ENCODE measurements at places on chromosomes 11 and 22.

DNA sequence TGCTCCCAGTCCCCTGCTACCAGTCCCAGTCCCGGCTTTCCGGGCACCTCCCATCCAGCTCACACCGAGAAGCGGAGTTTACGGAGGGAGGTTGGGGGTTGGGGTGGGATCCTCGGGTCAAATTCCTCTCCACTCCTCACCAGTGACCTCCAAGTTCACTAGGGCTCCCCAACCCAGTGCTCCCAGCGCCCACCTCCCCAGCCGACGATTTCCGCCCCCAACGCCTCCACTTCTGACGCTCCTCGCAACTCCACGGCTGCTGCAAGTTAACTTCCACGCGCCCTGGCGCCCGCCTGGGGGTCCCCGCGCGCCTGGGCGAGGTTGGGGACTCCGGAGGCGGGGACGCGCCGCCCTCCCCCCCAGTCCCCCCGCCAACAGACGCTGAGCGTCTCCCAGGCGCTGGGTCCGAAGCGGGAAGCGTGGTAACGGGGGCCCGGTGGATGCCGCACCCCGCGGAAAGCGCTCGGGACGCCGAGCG, 526 bp downstream of the TPST2 start:
- peak; percentile 15 for DNase-seq

DNA sequence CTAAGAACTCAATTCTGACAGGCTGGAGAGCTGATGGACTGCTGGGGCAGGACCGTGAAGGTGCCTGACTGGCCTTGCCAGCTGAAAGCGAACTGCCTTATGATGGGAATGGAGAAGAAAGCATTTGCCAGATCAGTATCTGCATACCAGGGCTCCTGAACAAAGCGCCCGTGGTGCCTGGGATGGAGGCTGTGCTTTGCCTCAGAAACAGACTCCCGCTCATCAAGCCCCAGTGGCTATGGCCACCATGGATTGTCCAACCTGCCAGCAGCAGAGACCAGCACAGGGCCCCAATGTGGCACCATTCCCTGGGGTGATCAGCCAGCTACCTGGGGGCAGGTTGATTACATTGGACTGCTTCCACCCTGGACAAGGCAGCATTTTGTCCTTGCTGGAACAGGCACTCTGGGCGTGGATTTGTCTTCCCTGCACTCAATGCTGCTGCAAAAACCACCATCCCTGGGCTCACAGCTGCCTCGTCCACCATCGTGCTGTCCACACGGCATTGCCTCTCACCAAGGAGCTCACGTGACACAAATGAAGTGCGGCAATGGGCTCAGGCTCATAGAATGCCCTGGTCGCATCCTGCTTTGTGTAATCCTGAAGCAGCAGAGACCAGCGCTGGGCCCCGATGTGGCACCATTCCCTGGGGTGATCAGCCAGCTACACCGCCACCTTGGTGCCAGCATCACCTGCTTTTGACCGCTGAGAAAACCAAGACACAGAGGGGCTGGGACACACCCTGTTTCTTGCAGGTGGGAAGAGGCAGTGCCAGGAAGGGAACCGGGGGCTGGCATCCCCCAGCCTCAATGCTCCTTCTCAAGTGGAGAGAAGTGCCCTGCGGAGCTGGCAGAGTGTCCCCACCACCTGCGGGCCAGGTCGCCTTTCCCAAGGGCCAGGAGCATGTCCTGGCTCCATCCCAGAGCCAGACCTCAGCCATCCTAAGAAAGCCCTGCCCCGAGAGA, 1367.5 kb downstream of the BRD1 start:
- no peak for DNase-seq

- no peak for DNase-seq
These were observed 16.5 kb upstream of the GAL start for GRCh38 chr11:68667511-68668500.

- peak; percentile 79 for DNase-seq
These were observed 429 bp downstream of the SLC39A13 start for GRCh38 chr11:47408598-47409439.

DNA sequence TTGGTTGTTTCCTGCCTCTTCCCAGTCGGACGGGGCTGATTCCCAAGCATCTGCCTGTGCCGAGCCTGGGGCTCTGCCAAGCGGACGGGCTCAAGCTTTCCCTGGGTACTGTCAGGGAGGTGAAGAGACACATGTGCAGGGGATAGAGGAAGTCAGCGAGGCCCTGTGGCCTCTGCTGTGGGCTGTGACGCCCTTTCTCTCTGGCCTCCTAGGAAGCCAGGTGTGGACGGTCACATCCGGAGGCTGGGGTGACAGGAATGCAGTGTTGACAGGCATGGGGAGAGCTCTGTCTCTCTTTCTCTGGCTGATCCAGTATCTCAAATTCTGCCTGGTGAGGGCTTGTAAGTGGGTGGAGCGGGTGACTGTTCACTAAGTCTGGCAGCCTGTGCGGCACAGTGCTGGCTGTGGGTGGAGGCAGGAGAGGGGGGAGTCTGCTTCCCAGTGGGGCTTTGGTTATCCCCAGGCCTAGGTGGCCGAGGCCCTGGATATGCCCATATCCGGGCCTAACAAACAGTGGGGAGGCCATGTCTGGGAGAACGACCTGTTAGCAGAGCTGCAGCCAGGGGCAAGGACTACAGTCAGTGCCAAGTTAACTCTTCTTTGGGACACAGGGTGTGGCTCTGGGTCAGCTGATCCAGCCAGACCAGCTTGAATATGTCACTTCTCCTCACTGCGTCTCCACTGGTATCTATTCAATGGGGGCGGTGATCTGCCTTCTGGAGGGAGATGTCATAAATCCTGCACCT, 1.9 kb downstream of the KCTD17 start:
- DNase-seq = no peak

DNA sequence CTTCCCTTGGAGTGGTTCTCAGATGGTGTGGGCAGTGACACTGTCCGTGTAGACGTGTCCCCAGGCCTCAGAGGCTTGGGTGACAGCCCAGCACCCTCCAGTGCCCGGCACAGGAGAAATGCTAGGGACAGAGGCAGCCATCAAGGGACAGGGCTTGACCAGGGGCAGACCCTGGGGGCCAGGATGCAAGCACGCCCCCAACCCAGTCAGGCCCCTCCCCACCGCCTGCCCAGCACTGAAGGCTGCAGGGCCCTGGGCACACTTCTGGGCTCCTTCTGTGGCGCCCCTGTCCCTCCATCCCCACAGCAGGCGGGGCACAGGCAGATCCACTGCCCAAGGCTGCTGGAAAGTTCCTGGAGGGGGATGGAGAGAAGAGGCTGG, 11.1 kb downstream of the IGF2 start:
- DNase-seq = no peak

GRCh38 chr11:122655527-122656072, at the start of gene UBASH3B:
UBASH3B (plus strand) TSS chr11:122655722; CDS start chr11:122656050, 328 bp downstream.
- peak; percentile 93 for DNase-seq

- DNase-seq = no peak
These were observed 20.9 kb downstream of the EXT2 start for GRCh38 chr11:44116234-44116830.

GRCh38 chr22:28231441-28231840, 312.4 kb upstream of the PITPNB start:
- DNase-seq = peak; percentile 74

DNA sequence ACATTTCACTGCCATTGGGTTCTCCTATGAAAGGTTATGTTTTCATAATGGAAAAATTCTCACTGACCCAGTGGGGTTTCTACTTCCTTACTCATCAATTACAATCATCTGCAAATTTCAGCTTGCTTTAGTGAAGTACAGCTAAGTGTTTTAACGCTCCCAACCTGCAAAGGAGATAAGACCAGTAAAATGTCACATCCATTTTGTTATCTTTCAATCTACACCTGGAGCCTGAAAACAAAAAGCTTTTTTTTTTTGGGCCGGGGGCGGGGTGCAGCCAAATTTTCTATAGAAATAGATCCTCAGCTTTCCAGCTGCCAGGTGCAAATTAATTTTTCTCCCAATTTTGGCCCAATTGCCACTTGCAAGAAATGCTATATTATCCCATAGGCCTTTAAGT, 40.6 kb downstream of the CADM1 start:
- no peak for DNase-seq

GRCh38 chr11:120338107-120338933, 2.1 kb downstream of the ARHGEF12 start:
- DNase-seq = no peak

DNA sequence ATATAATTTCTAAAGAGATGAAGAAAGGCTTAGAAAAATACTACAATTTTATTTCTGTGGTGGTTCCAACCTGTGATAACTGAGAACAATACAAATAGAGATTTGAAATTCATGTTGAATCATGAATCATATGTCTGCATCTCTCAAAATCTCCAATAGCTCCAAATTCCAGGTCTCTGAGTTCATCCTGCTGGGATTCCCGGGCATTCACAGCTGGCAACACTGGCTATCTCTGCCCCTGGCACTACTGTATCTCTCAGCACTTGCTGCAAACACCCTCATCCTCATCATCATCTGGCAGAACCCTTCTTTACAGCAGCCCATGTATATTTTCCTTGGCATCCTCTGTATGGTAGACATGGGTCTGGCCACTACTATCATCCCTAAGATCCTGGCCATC, at the start of gene OR56B1:
Gene OR56B1 (plus strand): TSS at position 53 of the 400 bp plus-strand sequence. CDS start 69 bp downstream, at position 122.
- DNase-seq = no peak

- DNase-seq = no peak
These were observed 85.3 kb downstream of the CACNA1I start for GRCh38 chr22:39655831-39656230.

DNA sequence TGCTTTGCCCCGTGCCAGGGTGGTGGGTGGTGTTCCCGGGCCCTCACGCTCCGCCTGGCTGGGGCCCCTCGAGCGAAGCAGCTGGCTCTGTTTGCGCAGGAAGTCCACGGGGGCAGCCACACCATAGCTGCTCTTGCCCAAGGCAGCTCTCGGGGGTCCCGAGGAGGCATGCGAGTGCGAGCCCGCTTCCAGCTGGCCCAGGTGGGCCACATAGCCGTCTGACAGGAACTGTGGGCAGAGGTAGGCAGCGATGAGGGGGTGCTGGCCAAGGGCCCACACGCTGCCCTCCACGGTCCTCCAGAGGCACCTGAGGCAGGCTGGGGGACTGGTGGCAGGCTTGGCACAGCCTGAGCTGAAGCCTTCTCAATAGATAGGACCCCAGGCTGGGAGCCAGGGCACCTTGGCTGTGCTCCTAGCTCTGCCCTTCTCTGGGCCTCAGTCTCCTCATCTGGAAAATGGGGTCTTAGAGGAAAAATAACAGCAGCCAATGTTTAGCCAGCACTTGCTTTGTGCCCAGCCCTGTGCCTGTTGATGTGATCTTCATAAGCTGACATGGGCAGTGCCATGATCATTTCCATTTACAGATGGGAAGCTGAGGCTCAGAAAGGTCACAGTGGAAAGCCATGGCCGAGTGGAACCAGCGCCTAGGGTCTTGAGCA, 9.4 kb downstream of the AIP start:
- DNase-seq = no peak

- no peak for DNase-seq
These were observed 406.6 kb upstream of the LARGE1 start for GRCh38 chr22:34326901-34327300.

DNA sequence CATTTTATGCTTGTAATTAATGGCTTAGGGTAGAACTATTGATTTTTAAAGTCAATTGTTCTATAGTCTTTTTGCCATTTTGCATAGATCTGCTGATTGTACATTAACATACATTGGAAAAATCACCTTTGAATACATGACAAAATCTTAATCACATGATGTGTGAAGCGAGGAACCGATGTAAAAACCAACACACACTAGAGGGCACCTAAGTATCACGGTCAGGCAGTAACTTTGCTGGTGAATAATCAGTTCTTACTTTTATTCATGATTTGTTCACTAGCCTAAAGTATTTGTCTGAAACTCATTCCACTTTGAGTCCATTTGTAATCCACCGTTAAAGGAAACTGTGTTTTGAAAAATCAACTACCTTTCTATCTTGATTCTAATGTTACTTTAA, 28.2 kb downstream of the JHY start:
- peak; percentile 20 for DNase-seq

GRCh38 chr11:112457532-112457931, 196.9 kb upstream of the PLET1 start:
- DNase-seq = no peak
